ENCODE measurements at places on chromosomes 16 and 17.

DNA sequence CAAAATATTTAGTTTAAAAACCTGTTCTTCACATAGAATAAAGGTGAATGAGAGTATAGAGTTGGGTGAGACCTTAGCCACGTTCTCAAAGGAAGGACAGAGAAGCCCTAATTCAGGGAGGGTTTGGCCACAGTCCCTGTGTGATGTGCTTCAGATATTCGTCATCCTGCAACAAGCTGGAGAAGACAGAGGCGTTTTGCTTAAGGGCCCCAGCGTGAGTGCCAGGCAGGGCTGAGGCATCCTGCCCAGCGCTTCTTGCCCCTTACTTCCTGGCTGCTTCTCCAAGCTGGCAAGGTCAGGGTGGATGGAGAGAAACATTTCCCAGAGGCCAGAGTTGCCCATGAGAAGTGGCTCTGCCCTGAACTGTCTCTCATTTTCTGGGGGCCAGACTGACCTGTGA is 46.9 kb downstream of the AXIN2 start:
- DNase-seq = no peak

DNA sequence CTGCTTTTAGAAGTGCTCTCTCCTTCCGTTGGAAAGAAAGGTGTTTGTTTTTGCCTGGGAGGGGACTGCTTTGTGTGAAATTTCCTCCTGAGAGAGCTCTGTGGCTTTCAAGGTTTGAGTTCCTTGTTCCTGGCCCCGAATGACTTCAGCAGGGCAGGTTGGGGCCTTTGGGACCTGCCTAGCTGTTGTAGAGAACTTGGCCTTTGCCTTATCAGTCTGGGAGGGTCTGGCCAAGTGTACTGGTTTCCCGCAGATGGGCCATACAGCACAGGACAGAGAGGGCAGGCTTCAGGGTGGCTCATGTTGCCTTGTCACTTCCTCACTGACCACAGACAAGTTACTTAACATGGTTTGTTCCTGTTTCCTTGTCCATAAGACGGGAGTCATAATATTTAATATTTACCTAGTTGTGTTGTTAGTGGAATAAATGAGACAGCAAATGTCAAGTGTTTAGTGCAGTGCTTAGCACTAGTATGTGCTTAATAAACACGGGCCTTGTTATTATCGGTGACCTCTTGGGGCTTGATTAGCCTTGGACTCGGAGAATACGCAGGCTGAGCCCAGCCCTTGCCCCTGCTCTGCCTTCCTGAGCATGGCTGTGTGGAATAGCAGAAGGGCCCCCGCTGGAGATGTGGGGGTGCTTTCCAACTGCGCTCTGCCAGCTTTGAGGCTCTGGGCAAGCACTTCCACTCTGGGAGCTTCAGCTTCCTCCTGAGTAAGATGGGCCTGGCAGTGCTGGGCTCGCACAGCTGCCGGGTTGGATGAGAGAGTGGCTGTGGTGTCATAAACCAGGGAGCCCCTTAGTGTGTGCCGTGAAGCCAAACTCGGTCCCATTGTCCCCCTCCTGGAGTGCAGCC is 6.6 kb downstream of the PRSS8 start:
- DNase-seq = no peak

DNA sequence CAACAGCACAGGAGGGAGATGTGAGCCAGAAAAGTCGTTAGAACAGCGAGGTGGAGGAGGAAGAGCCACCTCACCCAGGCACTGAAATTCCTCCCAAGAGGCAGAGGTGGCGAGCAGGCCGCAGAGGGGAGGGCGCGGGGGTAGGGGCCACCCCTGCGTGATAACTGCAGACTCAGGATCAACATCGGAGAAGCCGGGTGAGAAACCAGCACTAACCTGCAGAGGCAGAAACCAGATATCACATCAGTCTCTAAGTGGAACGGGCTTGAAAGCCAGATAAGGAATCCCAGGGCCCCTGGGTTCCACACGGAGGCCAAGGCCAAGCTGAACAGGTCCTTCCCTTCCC is 39.4 kb upstream of the ZC3H18 start:
- no peak for DNase-seq

GRCh38 chr17:29505836-29506235 is 61.0 kb downstream of the ABHD15 start:
- no peak for DNase-seq

- no peak for DNase-seq
Observed at GRCh38 chr16:50534556-50534955, 13.6 kb upstream of the NKD1 start.

GRCh38 chr16:78206623-78207223 is 107.3 kb downstream of the WWOX start:
- DNase-seq = no peak

GRCh38 chr17:31527606-31528005 is 136.1 kb downstream of the RAB11FIP4 start:
- no peak for DNase-seq

GRCh38 chr16:66286527-66286926 is 80.0 kb upstream of the CDH5 start:
- no peak for DNase-seq

- DNase-seq = no peak
Observed at GRCh38 chr16:64240586-64240985, 881.3 kb downstream of the CDH11 start.

GRCh38 chr17:8337802-8338752 is 1.6 kb upstream of the ODF4 start:
- no peak for DNase-seq

DNA sequence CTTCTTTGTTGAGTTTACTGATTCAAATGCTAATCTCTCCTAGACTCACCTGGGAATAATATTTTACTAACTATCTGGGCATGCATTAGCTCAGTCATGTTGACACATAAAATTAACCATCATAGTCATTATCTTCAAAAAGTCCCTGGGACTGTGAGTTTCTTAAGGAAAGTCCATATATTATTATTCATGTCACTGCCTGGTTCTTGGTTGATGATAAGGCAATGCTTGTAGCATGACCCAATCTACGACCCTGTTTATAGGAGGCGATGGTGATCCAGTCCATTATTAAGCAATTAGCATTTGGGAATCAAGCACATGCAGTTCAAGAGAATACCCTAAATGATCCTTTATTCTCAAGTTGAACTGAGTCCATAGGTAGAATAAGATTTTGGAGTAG is 54.8 kb upstream of the MPHOSPH6 start:
- DNase-seq = no peak

DNA sequence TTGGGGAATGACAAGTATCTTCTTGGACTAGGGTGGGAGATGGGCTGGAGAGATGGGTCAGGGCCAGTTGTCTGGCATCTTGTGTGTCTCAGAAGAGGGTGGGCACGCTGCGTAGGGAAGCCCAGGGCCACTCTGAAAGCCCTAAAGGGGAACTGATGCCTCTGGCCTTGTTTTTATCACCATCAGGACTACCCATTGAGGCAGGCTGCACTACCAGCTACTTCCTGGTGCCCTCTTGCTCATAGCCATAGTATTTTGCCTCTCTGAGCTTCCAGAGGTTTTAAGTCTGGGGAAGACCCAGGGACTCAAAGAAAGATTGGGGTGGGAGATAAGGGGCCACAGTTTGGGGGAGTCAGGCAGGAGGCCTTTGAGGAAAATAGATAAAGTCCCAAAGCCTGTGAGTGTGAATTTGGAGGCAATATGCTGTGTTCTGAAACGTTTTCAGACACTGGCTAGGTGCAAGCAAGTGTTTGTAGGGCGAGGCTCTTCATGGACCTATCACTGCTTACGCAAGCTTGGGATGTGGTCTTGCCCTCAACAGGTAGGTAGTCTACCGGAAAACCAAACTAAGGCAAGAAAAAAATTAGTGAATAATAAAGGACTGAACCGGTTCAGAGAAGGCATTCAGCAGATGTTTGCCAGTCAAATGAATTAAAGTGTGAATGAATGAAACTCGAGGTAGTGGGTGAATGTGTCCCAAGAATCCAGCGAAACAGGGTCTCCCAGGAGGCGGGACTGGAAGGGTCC is 688 bp upstream of the ITGB3 start:
- DNase-seq = no peak

DNA sequence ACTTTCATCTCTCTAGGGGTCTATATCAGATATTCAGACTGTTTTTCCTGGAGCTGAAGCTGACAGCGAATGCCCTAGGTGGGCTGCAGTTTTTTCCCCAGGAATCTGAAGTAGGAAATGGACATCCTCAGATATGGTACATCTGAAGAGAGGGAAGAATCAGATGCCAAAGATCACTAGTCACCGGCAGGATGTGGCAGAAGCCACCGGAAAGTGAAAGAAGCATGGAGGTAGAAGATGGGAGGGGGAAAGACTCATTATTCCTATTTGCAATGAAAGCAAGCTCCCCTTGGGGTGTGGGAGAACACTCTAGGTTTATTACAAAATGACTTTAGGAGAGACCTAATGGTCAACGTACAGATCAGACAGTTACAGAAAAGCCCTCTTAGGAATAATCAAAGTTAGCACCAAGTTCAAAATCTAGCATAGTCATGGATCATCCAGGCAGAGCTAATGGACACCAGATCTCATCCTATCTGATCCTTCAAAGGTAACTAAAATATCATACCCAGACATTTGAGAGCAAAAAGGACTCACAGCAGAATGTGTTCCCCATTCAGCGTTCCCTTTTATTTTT is 110.7 kb downstream of the HS3ST3A1 start:
- no peak for DNase-seq

DNA sequence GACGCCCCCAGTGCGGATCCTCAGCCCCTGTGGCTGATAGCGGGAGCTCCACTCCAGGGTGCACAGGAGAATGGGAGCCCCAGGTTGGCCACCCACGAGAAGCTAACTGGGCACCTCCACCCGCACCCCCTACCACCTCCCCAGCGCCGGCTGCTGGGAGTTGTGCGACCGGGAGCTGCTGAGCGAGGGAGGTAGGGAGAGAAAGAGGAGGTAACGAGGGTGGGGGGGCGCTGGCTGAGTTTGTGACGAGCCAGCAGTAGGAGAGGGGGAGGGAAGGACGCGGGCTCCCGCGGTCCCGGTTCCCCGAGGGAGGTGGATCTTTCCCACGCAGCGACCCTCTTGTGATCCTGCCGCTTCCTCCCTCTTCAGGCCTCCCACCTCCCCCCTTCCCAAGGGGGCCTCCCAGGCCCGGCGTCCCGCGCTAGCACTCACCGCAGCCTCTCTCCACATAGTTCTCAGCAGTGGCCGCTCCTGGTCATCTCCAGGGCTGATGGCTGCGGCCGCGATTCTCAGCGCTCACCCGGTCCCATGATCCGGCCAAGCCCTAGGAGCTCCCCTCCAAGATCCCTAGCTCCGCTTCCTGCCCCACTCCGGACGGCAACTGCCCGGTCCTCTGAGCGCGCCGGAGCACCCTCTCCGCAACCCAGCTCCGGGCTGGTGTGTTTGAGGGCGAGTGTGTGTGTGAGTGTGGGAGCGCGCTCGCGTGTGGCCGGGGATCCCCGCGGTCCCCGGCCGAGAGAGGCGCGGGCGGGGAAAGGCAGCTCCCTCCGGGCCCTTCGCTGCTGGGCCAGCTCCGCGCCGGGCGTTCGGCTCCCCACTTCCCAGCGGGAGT is at the start of gene GRIN2A:
Gene GRIN2A, minus strand, starts transcription at position 207 of the 832 bp plus-strand sequence. CDS start 2,017 bp downstream, outside the sequence.
- no peak for DNase-seq

DNA sequence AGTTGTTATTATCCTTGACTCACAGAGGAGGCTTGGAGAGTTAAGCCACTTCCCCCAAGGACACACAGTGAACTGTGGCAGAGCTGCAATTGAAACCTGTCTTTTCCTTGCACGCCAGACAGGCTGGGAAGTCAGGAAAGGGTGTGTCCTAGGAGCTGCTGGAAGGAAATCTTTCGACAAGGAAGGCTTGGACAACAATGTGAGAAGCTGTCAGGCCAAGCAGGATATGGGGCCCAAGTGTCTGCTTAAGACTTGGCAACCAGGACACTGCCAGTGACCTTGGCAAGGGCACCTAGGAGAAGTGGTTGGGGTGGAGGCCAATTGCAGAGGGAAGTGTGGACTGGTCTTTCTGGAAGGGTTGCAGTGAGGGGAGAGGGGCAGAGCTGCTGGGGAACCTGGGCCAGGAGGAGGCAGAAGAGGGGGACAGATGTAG is 2.1 kb upstream of the CAMKK1 start:
- no peak for DNase-seq

GRCh38 chr16:15417197-15417596 is 17.2 kb upstream of the BMERB1 start:
- no peak for DNase-seq

- no peak for DNase-seq
Observed at GRCh38 chr17:16818340-16818739, 128.3 kb downstream of the CCDC144A start.

- DNase-seq = no peak
Observed at GRCh38 chr17:1123393-1123831, 56.4 kb downstream of the ABR start.

DNA sequence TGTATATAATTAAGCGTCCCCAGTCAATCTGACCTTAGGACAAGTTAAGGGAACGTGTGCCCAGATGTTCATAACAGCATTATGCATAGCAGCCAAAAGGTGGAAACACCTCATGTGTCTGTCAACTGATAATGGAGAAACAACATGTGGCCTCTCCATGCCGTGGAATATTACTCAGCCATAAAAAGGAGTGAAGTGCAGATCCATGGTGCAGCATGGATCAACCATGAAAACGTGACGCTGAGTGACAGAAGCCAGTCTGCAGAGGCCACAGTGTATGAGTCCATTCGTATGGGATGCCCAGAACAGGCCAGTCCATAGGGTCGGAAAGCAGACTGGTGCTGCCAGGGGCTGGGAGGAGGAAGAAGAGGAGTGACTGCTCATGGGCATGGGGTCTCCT is 161.0 kb upstream of the CIBAR2 start:
- DNase-seq = no peak

DNA sequence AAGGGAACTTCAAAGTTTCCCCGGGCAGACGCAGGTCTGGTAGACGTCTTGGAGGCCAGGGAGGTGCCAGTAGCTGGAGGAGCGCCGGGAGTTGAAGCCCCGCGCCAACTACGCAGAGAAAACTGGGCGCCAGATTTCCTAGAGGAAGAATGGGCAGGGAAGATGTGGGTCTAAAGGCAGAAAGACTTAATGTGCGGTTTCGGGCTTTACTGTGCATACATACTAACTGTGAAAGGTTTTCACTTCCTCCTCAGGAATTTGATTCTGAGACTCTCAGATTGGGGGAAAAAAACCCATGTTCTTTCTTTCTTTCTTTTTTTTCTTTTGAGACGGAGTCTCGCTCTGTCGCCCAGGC is 331 bp upstream of the ZNF287 start:
- no peak for DNase-seq

- DNase-seq = no peak
Observed at GRCh38 chr17:957856-958421, 21.6 kb downstream of the NXN start.

DNA sequence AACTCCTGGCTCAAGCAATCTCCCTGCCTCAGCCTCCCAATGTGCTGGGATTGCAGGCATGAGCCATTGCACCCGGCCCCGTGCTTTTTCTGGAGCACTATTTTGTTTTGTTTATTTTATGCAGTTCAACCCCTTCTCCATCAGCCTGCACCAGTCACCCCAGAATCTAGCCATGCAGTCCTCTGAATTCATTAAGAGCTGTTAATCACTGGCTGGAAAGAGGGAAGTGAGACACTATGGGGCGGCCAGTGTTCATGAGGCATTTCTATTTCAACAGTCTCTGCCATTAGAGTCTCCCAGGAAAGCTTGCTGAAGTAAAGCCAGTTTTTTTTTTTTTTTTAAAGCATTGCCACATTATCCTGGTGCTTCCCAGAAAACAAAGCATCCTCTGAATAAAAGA is 1.7 kb downstream of the VWA3A start:
- DNase-seq = no peak

Measured in NCI-H1436 treated with DMSO at 0.1 percent for 48 hours (cell line).